GM12878 (cell line): ENCODE measurements at places on chromosomes 5 and 9. TPM values are rescaled to one million over a fixed set of nuclear protein-coding genes. Genes with fewer than 3 reads are reported as not detected.

DNA sequence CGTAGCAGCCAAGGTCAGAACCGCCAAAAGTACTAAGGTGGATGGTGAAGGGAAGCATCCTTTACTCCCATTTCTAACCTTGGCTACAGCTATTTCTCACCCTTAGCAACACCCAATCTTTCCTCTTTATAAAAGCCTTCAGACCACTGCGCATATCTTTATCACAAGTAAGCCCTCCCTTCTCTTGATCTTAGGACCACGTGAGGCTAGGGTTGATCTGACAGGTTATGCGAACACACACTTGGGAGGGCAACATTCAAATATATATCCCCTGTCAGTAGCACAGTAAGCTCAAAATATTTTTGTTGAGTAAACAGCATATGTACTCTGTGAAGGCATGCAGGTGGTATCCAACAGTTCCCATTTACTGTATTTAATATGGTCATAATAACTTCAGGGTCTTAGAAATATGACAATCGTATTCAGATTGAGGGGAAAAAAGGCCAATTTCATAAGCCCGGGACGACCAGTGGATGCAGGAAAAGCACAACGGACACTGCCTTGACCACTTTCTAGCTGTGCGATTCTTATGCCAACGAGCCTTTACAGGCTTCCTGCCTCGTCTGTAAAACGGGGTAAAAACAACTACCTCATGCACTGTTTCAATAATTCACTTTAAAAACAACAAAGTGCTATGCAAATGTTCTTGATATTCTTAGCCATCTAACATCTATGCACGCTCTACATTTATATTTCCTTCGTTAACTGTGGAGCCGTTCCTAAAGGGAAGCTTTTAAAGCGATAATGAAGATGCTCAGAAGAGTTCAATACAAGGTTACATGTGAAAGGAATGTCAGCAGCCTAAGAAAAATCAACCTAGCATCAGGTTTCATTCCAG, 1.3 kb downstream of the ARSB start:
- no peak for DNase-seq

GRCh38 chr5:158275511-158275910, 416.6 kb upstream of the CLINT1 start:
- no peak for DNase-seq

- DNase-seq, result no peak
Observed at GRCh38 chr9:90526386-90526785, 116.2 kb downstream of the DIRAS2 start.

DNA sequence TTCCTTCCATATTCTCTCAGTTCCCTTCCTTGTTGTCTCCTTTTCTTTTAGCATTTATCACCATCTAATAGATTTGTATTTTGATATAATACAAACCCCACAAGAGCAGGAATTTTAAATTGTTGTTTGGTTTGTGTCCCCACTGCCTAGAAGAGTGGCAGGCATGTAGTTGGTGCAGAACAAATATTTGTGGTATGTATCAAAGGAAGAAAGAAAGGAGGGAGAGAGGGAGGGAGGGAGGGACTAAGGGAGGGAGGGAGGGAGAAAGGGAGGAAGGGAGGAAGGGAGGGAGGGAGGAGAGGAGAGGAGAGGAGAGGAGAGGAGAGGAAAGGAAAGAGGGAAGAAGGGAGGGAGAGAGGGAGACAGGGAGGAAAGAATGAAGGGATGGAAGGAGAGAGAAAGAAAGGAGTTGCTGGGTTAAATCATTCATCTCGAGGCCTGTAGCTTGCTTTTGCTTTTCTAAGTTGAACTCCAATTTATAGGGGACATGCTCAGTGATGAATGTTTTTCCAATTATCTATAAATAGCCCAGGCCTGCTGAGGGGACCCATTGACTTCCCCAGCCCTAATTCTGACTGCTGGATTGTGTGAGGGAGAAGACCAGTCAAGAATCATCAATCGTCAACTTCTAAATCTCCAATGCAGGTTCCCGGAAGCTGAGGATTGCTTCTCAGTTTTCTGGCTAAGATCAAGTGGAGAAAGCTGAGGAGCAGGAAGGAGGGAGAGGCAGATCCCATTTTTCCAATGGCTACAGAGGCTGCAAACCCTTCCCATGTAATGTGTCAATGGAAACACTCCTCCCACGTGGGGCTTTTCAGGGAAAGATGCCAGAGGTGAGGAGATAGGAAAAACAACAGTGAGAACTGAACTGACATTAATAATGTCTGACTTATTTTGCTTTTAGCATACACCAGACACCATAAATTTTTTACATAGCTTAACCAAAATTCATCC, 320.7 kb downstream of the ASTN2 start:
- no peak for DNase-seq

DNA sequence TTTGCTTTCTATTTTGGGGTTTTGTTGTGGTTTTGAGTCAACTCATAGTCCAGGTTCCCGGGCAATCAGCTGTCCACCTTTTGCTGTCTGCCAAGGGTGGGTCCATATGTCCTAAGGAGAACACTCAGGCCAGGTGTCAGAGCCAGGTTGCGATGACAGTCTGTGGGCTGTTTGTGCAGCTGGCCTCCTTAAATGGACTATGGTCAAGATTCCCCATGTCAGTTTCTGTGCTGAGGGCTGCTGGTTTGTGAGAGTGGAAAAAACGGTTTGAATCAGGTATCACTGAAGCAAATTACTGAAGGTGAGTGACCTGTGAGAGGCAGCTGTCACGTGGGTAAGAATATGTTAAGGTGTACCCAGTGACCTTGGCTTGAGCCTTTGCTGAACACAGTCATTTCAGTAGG, 33.0 kb downstream of the SNX30 start:
- DNase-seq, result no peak

GRCh38 chr5:129459777-129460671, at the start of gene ADAMTS19:
ADAMTS19 (plus strand) TSS chr5:129460298; CDS start chr5:129460392, 94 bp downstream.
- no peak for DNase-seq

The KIF12 gene
- total RNA-seq, result 0.27 TPM in 1 of 2 replicates, not detected in the other

DNA sequence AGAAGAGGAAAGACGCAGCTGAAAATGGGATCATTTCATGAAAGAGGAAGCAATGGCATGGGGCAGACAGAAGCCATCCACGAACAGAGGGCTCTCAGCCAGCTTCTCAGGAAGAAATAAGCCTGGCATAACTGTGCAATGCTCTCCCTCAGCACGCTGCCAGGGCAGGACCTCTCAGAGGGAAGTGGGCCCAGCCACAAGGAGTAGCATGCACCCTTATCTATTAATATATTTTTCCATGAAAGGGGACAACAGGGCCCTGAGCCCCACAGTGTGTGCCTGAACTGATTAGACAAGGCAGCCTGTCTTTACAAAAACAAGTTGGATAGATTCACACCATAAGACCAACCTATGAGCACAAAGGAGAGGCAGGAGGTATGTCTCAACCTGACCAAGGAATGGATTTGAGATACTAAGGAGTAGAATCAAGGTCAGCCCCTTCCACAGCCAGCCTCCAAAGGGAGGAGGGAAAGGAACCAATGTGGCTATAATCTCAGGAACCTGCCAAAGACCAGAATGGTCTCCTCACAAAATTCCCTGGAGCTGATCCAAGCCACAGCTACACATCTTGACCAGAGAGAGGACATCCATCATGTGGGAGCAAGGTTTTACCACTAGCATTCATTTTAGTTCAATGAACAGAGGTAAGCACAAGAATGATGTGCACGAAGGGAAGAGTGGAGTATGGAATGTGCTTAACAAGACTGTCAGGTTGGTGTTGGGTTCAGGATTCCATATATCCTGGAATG, 154.8 kb downstream of the SIL1 start:
- DNase-seq, result no peak

GRCh38 chr9:123772967-123773366, 157.0 kb downstream of the DENND1A start:
- no peak for DNase-seq

GRCh38 chr5:118698774-118699173, 289.6 kb downstream of the DTWD2 start:
- DNase-seq, result no peak

The KLF9 gene
- 0.95 and 1.1 TPM in 2 replicates for total RNA-seq

The ABCA1 gene
- total RNA-seq, result 0.56 and 0.61 TPM in 2 replicates

DNA sequence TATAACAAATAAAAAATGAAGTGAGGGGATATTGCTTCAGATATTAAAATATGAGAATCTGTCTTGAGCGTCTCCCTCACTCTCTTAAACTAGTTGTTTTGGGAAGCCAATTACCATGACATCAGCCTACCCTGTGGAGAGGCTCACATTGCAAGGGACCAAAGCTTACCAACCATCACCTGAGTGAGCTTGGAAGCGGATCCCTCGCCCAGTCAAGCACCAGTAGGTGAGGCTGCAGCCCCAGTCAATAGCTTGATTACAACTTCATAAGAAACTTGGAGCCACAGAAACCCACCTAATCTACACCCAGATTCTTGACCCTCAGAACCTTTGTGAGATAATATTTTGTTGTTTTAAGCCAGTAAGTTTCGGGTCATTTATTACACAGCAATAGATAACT, 206.2 kb downstream of the CEMIP2 start:
- no peak for DNase-seq

The IL3 gene
- total RNA-seq, result not detected in 2 replicates

- DNase-seq, result no peak
Observed at GRCh38 chr9:94649100-94649819, 9.9 kb upstream of the FBP1 start.

DNA sequence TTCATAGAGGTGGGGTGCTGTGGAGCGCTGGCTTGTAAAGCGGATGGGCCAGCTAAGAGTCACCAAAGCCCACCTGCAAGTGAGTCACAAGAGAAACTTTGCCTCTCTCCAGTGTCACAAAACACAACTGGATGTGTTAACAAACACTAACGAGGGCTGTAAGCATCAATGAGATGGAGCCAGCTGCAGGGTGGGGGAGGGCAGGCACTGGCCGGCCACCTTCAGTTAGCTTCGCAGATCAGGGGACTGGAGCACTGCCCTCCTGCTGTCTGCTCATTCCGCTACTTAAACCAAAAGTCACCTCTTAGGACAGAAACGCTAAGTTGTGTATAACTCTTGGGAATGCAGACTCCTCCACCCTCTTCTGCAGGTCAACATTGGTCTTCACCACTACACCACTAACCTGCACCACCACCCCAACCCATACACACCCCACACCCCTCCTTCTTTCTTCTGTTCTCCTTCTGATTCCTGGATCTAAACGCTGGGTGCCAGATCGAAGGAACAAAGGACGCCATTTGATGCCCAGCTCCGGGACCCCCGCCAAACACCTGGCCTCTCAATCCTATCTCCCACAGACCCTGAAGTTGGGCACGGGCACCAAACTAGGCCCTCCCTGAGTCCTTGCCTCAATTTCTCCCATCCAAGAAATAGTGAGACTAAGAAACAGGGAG, 2.1 kb downstream of the ARSI start:
- no peak for DNase-seq

The FBP1 gene
- 0.38 TPM in 1 of 2 replicates, not detected in the other for total RNA-seq

GRCh38 chr9:115349542-115349941, 231.6 kb upstream of the TNC start:
- DNase-seq, result no peak

- DNase-seq, result no peak
Observed at GRCh38 chr5:36073595-36074216, 7.0 kb upstream of the UGT3A2 start.

DNA sequence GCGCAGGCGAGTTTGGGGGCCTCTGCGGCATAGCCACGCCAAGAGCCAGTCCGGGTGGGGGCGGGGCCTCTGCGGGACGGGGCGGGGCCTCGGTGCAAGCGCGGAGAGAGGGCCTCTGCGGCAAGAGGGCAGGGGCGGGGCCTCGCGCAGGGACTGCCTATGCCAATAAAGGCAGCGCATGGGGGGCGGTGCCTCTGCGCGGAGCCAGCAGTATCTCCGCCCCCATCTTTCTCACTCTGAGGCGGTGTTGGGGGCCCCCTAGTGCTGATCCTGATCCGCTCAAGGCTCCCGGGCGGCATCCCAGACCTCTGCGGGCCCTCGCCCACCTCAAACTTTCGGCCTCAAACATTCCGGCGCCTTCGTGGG, 9.2 kb upstream of the GPRIN1 start:
- DNase-seq, result no peak

The SPINK7 gene
- total RNA-seq, result not detected in 2 replicates

The DAB2IP gene
- total RNA-seq, result 0.19 and 0.38 TPM in 2 replicates

GRCh38 chr9:92664394-92665152, 5.4 kb downstream of the IPPK start:
- DNase-seq, result no peak
